GM23338 (cell line): ENCODE measurements at places on chromosomes 16 and 17. TPM values are rescaled to one million over a fixed set of nuclear protein-coding genes. Genes with fewer than 3 reads are reported as not detected.

DNA sequence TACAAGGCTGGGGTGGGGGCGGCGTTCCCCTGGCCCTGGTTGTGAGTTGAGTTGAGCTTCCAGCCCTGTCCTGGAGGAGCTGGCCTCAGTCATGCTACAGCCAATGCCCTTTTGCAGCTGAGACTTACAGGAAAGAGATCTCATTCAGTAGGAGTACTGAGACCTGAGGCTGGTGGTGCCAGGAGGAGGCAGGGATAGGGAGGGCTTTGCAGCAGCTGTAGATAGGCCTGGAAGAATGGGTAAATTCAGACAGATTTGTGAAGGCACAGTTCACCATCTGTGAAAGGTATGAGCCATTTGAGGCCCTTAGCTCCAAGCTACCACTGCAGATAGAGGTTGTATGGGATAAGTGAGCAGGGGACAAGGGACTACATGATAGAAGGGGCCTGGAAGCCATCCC lies 5.6 kb downstream of the STX4 start:
- 0 out of 2 replicates have a peak, but pooled peaks cover 9% of the 10 kb centered on the region for H3K4me1 ChIP-seq
- no peaks in the 10 kb centered on the region for H3K27me3 ChIP-seq
- H3K4me3 ChIP-seq, result no peak overlapping the region
- H3K36me3 ChIP-seq, result no peaks in the 10 kb centered on the region; the same call in 1 of the 2 replicates
- no peak overlapping the region for H3K27ac ChIP-seq

DNA sequence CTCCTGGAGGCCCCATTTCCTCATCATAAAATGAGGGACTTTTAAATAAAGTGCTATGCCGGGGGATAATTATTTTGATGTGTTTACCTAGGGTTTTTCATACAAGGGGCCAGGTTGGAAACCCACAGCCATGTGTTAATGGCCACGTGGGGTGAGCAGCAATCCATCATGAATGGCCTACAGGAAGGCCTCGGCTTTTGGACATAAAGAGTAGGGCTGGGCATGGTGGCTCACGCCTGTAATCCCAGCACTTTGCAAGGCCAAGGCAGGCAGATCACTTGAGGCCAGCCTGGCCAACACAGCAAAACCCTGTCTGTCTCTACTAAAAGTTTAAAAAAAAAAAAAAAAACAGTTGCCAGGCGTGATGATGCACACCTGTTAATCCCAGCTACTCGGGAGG lies 40.3 kb downstream of the MEAK7 start:
- H3K4me1 ChIP-seq, result no peaks in the 10 kb centered on the region
- H3K27me3 ChIP-seq, result no peaks in the 10 kb centered on the region
- peaks cover 16% of the 10 kb centered on the region; the same call in 1 of the 2 replicates for H3K36me3 ChIP-seq
- no peak for DNase-seq

The HS3ST3B1 gene
- 17.7 and 20.6 TPM in 2 replicates for total RNA-seq

GRCh38 chr16:79618692-79619050 lies 18.1 kb upstream of the MAF start:
- H3K4me3 ChIP-seq, result no peak overlapping the region
- H3K4me1 ChIP-seq, result no peaks in the 10 kb centered on the region
- no peaks in the 10 kb centered on the region for H3K36me3 ChIP-seq

The C16orf96 gene
- 1.2 and 2.2 TPM in 2 replicates for total RNA-seq
